ENCODE measurements at places on chromosomes 5 and 9.

- peak; percentile 75 for DNase-seq
Measured at GRCh38 chr5:107925200-107925599, 254.5 kb upstream of the EFNA5 start.

- no peak for DNase-seq
Measured at GRCh38 chr5:169970339-169970738, 10.0 kb downstream of the INSYN2B start.

DNA sequence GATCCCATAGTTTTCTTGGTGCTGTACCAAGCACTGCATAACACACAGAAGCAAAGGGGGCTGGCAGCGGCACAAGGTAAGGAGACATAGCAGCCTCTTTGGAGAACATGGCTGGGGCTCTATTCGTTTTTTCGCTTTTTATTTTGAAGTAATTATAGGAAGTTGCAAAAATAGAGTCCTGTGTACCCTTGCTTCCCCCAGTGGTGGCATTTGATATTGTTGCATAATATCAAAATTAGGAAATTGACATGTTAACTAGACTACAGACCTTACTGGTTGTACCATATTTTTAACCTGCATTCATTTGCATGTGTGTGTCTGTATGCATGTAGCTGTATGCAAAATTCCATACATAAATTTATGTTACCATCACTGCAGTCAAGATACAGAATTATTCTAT is 6.6 kb upstream of the UBQLN1 start:
- DNase-seq = peak; percentile 16

- no peak for DNase-seq
Measured at GRCh38 chr9:90925581-90926257, 124.1 kb downstream of the SYK start.

GRCh38 chr5:160021831-160022446 is 13.0 kb downstream of the TTC1 start:
- DNase-seq = peak; percentile 63

- no peak for DNase-seq
Measured at GRCh38 chr9:104833696-104834095, 69.8 kb downstream of the NIPSNAP3B start.
